ENCODE measurements at places on chromosomes 7 and 10.

DNA sequence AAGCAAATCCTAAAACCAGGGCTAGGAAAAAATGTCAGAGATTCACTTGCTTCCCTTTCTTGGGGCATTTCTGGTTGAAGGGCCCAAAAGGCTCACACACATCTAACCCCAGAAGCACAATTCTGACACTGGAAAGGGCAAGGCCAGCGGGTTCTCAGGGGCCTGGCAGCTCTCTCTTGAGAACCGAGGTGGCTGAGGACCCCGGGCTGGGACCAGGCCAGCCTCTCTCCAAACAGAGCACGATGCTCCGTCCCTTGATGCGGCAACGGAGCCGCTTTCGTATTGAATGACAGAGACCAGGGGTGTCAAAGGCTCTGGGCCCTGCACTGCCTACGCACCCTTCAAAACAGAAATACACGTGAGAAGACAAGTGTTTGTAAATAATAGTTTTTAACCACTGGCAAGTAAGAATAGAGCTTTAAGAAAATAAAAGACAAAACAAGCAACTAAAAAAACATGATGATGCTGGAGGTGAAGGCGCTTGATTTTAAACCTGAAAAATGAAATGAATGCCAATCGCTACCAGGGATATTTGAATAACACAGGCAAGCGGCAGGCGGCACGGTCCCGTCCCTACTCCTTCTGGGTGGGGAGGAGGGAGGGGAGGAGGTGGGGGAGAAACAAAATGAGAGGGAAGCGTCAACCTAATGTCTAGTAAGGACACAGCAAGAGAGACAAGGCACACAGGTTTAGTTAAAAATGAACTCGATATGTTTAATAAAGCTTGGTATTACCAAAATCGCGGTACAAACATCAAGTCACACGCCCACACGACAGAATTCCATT, 68.0 kb downstream of the SLC29A4 start:
- DNase-seq: no peak

GRCh38 chr7:39615350-39615975, 7.9 kb upstream of the RALA start:
- no peak for DNase-seq

DNA sequence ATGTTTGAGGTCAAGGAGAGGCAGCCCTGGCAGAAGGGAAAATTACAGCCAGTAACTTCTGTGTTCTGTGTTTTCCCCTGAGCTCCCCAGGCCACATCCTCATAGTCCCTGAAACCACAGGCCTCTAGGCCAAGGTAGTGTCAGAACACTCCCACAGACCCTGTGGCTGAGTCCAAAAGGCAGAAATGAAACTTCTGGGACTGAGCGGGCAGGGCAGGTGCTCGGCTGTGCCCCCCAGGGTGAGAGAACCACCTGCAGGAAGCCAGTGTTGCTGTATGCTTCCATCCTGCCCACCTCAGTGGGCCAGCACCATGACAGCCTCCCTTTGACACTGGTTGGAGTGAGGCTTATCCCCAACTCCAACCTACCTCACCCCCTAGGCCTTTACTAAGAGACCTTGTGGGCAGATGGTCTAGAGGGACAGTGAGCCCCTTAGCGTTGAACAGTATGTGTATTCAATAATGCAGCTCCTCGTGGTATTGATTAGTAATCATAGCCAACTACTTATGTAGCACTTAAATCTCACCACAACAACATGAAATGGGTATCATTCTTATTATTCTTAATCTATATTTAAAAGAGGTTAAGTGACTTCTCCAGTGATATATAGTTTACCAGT, 30.3 kb downstream of the PIK3CG start:
- no peak for DNase-seq

DNA sequence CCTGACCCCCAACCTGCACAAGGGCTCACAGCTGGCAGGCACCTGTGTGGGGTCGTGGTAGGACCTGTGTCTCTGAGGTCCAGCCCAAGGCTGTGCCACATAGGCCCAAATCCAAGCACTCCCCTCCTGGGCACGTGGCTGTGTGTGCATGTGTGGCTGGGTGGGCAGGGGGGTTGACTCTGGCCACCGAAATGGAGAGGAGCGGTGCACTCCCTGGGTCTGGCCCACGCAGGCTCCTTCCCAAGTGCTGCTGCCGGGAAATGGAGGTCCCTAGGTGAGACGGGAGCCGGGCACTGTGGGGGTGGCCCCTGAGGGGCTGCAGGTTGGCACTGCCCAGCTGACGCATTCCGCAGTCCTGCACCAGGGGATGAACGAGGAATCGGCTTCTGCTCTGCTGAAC, 528.1 kb downstream of the DNAJB6 start:
- no peak for DNase-seq

- no peak for DNase-seq
These were observed 630 bp downstream of the ZNF680 start for GRCh38 chr7:64562256-64562625.

DNA sequence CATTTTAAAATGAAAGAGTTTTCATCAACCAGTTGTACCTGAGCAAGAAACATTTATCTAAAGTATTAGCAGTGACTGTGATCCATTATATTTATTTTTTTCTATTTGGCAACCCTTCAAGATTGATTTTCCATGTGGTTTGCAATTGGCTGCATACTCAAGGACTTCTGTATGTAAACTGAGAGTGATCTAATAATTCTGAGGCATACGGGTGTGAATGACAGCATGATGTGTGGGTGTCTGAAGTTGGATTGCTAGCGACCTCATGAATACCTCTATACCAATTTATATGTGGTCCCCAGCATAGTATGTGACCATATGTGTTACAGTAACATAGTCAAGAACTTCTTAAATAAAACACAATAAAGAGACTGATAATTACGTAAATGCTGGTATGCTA, 8.2 kb upstream of the MPP7 start:
- DNase-seq: no peak

- peak; percentile 45 for DNase-seq
These were observed 19.9 kb upstream of the MAP3K8 start for GRCh38 chr10:30413996-30414576.
